Heart right ventricle (tissue), 16 donors: ENCODE measurements at places on chromosomes 7 and 10.

DNA sequence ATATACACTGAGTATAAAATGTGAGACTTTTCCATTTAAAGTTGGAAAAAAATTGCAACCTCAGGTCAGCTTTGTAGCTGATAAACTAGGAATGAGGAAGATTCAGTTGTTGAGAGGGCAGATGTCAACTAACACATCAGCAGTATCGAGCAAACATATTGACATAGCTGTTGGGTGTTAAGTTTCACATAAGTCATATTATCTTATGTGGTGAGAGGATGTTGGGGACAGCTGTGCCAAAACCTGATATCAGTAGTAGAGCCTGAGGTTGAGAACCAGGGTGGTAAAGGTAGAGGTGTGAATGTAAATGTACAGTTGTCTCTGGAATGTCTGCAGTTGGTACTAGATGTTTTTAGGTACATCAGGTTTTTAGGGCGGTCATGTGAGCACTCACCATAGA lies 5.0 kb downstream of the ZRANB1 start:
- no peak for DNase-seq

DNA sequence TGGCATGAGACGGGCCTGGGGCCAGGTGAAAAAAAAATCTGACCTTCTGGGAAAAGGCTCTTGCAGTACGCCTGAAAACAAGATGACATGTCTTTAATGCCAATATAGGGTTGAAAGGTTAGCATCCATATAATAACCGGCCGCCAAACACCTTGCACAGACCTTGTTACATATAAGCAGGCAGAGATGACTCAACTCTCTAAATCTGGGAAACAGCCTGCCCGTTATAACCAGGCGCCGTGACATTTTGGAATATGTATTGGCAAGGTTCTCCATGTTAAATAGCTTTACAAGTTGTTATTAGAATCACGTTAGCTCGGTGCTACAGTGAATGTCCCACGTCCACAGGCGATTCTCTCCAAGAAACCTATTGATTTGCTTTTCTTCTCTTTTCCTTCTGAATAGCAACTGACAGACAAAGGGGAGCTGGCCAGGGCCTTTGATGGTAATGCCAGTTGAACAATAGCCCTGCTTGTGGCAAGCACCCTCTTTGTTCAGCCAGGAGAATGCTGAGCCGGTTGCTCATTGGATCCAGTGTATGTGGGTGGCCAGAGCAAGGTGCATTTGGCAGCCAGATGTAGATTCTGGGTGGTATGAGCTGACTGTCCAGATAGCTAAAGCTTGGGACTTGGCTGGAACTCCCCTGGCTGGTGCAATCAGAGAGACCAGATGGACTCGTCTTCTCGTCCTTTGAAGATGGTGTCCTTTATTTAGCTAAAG lies 80.1 kb upstream of the AUTS2 start:
- DNase-seq = no peak

DNA sequence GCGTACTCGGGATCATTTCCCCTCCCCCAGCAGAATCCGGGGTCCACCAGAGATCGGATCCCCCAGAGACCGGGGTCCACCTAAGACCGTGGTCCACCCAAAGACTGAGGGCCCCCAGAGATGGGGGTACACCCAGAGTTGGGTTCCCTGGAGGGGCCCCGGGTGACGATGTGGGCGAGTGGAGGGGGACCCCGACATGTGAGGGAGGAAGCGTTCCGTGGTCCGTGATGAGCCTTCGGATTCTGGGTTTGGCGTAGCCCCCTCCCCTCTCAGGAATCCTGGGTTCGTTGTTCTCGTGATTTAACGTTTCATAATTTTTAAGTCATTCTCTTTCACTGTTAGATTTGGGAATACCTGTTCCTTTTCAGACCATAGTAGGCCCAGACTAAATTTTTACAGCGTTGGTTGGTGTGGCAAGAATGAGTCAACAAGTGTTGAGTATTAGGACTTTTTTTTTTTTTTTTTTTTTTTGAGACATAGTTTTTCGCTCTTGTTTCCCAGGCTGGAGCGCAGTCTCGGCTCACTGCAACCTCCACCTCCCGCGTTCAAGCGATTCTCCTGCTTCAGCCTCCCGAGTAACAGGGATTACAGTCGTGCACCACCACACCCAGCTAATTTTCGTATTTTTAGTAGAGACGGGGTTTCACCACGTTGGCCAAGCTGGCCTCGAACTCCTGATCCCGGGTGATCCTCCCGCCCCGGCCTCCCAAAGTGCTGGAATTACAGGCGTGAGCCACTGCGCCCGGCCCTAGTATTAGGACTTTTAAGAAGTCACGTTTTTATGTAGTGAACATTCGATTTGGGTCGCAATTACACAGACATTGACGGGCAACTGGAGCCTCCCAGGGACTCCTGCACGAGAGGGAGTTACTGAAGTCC lies 672 bp downstream of the GTPBP4 start:
- no peak for DNase-seq

- no peak for DNase-seq
Observed at GRCh38 chr7:147245274-147245673, 1128.7 kb downstream of the CNTNAP2 start.

- DNase-seq = no peak
Observed at GRCh38 chr7:418636-419280, 100.9 kb downstream of the PDGFA start.
